Hepatic stellate cell (primary cell): ENCODE measurements at places on chromosomes 2 and 18.

- no peak for DNase-seq
Observed at GRCh38 chr2:239444626-239445577, 44.1 kb upstream of the HDAC4 start.

- DNase-seq, result no peak
Observed at GRCh38 chr2:210687786-210688470, 131.5 kb downstream of the CPS1 start.

DNA sequence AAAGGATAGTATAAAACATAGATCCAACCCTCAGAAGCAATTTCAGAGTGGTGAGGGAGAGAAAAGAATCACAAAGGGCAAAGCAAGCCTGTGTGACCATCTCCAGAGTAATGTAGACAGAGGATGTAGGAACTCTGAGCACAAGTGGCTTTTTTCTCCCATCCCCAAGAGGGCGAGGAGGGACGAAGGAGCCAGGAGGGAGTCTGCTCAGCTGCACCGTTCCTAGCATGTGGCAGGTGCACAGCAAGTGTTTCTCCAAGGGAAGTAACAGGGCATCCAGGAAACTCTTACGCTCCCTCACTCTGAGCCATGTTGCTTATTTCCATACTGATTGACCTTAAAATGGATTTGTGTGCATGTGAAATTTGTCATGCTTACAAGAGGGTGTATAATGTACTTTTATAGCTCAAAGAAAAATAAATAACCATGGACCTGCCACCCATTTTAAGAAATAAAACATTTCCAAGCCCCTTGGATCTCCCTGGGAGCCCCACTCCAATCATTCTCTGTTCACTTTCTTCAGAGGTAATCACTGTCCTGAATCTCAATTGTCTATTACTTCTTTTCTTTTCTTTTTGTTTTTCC, 37.8 kb upstream of the SEC11C start:
- no peak for DNase-seq

- DNase-seq, result no peak
Observed at GRCh38 chr18:67581178-67581577, 64.7 kb upstream of the DSEL start.

GRCh38 chr2:181334158-181334826, 122.9 kb upstream of the ITGA4 start:
- no peak for DNase-seq

DNA sequence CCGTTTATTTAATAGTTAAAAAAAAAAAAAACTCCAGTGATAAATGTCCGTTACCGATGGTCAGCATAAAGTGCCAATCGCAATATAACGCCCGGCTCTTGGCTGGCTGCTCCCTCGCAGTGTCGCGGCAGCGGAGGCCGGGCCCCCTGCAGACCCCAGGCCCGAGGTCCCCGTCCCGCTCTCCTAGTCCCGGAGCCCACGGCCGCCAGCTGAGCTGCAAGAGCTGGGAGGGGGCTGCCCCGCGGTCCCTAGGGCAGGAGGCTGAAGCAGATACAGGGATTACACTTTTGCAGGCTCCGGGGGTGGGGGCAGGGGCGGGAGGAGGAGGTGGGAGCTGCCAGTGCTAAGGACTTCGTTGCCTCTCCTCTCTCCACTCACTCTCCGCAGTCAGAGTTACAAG, 6.9 kb downstream of the OSR1 start:
- no peak for DNase-seq

GRCh38 chr2:55112229-55113031, 62.2 kb upstream of the RTN4 start:
- no peak for DNase-seq

- no peak for DNase-seq
Observed at GRCh38 chr2:202035089-202035940, 1.7 kb downstream of the FZD7 start.

GRCh38 chr18:34661464-34662087, 48.5 kb upstream of the DTNA start:
- peak; percentile 34 for DNase-seq

GRCh38 chr18:49359732-49360444, 100.6 kb downstream of the DYM start:
- peak; percentile 38 for DNase-seq

DNA sequence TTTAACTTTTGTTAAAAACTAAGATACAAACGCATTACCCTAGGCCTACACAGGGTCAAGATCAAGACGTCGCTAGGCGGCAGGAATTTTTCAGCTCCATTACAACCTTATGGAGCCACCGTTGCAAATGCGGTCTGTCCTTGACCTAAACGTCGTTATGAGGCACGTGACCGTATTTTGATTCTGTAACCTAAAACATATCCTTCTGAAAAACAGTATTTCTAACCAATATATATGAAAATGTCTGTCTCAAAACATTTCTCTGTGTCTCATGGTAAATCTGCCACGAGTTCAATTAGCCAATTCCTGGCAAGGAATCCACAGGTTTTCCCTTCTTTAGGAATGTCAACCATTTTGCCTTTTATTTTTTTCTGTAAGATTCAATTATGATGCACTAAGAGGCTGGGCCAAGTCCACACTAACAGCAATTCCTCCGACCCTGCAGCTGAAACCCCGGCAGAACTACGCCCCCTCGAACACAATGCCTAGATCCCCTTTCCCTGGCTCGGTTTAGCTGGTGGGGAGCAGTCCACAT, 1.7 kb downstream of the RTN4 start:
- peak; percentile 21 for DNase-seq

DNA sequence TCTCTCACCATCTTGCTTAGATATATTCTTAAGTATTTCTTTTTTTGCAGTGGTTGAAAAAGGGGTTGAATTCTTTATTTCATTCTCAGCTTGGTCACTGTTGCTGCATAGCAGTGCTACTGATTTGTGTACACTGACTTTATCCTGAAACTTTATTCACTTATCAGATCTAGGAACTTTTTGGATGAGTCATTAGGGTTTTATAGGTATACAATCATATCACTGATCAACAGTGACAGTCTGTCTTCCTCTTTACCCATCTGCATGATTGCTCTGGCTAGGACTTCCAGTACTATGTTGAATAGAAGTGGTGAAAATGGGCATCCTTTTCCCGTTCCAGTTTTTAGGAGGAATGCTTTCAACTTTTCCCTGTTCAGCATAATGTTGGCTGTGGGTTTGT, 6.5 kb downstream of the STARD6 start:
- no peak for DNase-seq

DNA sequence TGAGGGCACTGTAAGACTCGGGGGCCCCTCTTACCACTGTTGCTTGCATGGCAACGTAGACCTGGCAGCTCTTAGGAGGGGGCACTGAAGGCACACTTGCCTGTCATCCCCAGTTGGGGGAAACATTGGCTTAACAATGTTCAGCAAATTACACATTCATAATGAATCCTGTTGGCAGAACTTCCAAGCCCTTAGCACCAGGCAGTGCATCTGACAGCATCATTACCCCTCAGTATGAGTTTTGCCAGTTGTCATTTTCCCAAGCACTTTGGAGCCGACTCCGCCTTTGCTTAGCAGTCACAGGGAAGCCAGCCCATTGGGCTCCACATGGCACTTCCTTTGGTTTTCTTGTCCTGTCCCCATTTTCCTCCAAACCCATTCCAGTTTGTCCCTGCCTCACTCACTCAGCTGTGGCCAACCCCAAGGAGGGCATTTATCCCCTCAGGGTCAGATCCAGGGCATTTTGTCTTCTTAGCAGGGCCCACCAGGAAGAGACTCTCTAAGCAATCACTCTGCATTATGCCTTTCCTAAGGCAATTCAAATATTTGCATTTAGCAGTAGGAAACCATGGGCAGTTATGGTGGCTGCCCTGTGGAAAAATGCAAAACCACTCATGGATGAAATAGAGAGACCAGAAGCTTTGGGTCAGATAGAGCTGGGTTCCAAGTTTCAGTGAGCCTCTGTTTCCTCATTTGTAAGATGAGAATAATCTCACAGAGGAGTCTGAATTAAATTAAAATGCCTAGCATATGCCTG, 73.9 kb downstream of the VSNL1 start:
- no peak for DNase-seq

GRCh38 chr2:236960531-236960930, 125.2 kb upstream of the COPS8 start:
- no peak for DNase-seq

- no peak for DNase-seq
Observed at GRCh38 chr2:164126960-164127660, 391.3 kb upstream of the FIGN start.

GRCh38 chr18:2777241-2777640, 69.6 kb upstream of the EMILIN2 start:
- no peak for DNase-seq

DNA sequence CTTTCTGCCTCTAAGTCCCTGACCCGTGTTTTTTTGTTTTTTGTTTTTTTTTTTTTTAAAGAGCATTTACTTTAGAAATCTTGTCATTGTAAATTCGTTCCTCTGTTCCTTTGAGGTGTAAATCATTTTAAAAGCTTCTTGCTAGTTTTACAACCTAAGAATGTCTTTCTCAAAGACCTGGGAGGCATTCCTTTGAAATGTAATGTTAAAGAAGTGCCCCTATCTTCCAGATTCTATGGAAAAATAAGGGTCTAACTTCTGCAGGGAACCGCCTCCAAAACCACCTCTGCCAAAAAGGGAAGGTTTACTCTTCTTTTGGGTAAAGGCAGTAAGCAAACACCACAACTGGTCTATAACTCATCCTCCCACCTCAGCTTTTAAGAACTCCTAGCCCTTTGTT, 259.6 kb upstream of the ZNF804A start:
- no peak for DNase-seq
